ENCODE measurements at places on chromosomes 16 and 17.

- DNase-seq, result no peak
Observed at GRCh38 chr16:17125671-17126070, 345.1 kb downstream of the XYLT1 start.

- DNase-seq, result no peak
Observed at GRCh38 chr17:50660042-50660886, 25.6 kb downstream of the ABCC3 start.

DNA sequence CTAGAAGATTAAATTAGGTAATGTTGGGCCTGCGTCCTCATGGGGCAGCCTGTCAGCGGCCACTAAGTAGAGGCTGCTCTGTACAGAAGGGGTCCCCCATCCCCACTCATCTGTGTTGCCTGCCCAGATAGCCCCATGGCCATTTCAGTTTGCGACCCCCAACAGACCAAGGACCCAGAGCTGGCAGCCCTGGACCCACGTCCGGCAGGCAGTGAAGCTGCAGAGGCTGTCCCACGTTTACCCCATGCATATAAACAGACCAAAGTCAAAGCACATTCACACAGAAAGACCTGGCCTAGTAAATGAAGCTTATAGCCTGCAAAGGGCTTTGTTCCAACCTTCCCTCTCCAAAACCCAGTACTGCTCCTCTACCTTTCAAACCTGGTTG, 4.6 kb downstream of the PDF start:
- no peak for DNase-seq

GRCh38 chr17:29121442-29121841, 58.8 kb downstream of the MYO18A start:
- no peak for DNase-seq

GRCh38 chr17:16552637-16553045, 16.4 kb downstream of the ZNF287 start:
- DNase-seq, result no peak

DNA sequence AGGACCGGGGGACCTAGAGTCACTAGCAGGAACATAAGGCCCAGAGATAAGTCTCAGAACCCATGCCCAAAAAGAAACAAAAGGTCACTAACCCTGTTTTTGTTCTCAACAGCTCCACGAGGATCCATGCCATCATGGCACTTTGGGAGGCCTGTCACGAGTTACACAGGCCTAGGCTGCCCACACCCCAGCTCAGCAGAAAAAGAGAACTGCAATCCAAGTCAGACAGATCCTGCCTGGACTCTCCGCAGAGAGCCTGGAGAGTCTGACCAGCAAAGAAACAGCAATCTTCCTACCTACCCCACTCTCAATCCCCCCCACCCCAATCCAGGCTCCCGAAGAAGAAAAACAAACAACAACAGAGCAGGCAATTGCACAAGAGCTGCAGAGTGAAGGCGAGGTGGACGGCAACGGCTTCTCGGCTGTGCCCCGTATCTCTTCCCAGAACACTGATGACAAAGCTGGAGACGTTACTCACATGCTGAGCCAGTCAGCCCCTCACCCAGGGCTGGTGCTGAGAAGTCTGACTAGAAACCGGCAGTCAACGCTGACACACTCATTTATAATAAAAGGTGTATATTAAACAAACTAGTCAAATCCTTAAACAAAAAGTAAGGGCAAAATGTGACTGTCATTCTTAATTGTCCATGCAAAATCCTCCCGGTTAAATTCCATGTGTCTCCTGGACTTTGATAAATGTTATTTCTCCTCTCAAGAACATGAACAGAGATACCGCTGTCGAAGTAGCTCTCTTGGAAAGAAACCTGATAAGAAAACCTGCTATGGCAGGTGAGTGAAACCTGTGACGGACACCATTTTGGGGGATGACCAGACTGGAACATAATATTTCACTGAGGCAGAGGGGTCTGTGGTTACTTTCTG, 89.3 kb downstream of the SMG6 start:
- DNase-seq, result no peak

DNA sequence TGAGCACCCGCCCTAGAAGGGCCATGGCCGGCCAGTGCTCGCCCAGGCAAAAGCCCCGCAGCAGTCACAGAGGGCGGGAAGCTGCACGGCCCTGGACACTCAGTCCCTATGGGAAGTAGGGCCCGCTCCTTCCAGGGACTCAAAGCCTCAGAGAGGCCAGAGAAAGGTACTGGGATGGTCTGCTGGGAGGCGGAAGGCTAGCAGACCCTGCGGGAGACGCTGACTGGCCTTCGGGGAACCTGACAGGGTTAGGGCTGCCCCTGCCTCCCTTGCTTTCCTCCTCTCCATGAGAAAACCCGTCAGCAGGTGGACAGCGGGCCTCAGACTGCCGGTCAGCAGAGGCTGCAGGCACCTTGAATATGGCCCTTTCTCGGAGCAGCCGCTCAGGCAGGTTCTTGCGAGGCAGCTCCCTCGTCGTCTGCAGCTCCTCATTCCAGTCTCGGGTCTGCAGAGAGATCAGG, 11.5 kb downstream of the CLUH start:
- no peak for DNase-seq

DNA sequence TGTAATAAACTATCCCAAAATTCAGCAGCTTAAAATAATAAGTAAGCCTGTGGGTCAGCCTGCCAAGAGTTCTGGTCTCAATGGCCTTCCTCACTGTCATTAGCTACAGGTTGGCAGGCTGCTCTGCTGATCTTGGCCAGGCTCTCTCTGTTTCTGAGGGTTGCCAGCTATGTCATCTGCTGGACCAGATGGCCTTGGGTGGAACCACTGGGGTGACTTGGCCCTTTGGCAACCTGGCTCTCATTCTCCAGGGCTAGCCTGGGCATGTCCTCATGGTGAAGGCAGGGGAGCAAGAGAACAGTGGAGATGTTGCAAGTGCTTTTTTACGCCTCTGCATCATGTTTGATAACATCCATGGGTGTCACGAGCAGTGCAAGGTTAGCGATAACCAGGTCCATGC, 13.9 kb downstream of the ITGAM start:
- DNase-seq, result no peak

DNA sequence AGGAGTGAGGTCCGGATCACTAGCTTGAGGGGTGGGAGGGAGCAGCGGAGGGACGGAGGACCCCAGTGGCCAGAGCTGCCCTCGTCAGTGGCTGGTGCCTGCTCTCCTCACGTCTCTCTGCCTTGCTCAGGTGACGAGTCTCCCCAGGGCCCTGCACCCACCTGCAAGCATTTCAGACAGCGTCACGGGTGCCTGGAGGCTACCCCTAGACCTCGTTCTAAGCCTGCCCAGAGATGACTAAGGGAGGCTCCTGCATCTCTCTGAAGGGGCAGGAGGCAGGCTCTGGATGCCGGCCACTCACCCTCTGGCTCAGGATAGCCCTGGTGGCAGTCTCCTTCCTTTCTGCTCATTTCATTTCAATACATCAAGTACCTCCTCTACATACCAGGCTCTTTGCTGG, 68.8 kb downstream of the MRC2 start:
- DNase-seq, result no peak

DNA sequence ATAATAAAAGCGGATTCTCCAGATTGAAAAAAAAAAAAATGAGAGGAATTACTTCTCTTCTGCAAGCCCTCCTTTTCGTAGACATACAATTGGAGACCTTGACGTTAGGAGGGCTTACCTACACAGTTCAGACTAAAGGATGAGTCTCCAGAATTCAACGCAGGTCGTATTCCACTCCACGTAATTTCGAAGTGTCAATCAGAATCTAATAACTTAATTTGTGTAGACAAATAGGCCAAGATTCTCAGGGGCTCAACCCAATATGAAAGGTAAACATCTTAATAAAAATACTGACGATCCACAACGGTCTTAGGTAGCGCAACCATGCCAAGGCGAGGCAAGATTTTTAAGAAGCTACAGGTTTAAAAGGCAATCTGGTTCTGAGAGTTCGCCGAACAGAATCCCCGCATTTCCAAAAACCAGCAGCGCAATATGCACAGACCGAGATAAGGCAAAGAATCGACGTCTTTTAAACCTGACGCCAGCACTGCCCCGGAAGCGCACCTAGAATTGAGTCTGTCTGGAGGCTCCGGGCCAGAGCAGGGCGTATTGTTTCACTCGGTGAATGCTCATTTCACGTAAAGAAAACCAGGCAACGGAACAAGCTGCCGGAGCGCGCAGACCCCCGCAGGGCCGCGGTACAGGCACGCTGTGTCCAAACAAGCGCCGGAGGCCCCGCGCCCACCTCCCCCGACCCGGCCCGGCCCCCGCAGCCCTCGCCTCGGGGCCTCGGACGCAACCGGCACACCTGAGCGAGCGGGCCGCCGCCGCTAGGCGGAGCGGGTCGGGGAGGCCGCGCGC, 623 bp downstream of the MBTPS1 start:
- DNase-seq, result peak; percentile 24

GRCh38 chr17:40724656-40725055, 21.1 kb upstream of the KRT24 start:
- no peak for DNase-seq

- no peak for DNase-seq
Observed at GRCh38 chr17:62321451-62321850, 58.9 kb upstream of the EFCAB3 start.

DNA sequence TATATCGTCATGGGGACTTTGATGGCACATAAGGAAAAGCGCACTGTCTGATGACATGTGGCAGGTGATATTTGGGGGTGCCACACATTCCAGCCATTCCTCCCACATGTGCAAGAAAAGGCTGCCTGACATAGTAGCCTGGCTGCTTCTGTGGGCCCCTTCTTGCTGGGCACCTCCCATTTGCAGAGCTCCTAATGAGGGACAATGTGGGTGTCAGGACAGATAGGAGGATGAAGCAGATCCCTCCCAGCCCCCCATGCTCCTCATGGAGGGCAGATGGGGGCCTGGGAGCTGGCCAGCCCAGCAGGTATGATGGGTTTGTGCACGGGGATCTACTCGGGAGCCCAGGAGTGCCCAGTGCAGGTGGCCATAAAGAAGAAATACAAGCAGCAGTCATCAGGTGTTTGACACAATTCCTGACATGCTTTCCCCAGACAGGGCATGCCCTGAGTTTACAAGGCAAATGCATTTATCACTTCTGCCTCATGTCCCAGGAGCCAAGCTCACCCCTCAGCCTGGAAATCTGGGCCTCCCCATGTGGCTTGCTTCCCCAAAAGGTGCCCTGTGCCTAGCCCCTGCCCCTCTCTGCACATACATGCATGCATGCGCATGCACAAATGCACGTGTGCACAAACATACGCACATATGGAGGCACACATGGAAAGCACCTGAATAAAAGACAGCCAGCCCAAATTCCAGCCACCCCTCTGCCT, 260.6 kb upstream of the RPL38 start:
- no peak for DNase-seq

Data from stimulated activated CD8-positive, alpha-beta memory T cell treated with anti-CD3 and anti-CD28 coated beads, Interleukin-7, amount 100 ng/mL, for 24 hours (primary cell).